ENCODE measurements at places on chromosomes 13 and 19.

DNA sequence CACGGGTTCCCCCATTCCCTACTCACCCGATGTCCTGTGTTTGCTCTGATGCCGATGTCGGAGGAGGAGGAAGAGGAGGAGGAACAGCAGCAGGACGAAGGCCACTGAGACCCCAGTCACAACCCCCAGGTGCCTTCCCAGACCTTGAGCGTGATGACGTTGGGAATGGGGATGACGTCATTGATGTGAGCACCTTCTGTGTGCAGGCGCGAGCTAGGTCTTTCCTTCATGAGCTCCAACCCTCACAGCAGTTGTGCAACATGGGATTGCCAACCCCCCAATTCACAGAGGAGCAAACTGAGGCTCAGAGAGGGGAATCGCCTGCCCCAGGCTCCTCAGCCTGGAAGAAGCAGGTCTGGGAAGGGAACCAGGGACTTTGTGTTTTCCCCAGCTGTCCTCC, 4.2 kb downstream of the LILRB5 start:
- no peak for DNase-seq

- DNase-seq = no peak
Observed at GRCh38 chr19:52638601-52639000, 446 bp upstream of the ZNF83 start.

- DNase-seq = no peak
Observed at GRCh38 chr19:45901912-45902650, at the start of gene MYPOP. MYPOP (minus strand) TSS chr19:45902613; CDS start chr19:45901773, 840 bp downstream.

GRCh38 chr13:33000365-33000764, 15.9 kb upstream of the KL start:
- DNase-seq = no peak

DNA sequence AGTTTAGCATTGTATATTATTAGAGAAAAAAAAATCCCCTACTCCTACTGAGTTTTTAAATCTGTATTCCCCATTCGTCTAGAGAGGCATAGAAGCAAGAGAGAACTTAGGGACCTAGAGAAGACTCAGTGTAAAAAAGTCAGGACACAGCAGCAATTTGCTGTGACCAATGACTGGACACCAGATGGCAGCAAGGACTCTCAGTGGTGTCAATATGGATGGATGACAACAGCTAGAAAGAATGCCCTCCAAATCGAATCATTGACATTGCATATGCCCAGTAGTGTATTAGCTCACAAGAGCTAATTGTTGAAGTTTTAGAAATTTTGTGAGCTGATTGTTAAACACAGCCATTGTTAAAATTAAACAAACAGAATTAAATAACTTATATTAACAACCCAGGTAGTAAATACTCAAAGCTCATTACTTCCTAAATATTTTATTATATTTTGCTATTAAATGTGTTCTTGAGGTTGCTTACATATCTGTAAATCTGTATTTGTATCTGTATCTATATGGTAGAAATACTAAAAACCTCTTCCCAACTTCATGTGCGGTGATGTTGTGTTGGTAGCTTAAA, 43.9 kb downstream of the SIAH3 start:
- DNase-seq = peak; percentile 23

DNA sequence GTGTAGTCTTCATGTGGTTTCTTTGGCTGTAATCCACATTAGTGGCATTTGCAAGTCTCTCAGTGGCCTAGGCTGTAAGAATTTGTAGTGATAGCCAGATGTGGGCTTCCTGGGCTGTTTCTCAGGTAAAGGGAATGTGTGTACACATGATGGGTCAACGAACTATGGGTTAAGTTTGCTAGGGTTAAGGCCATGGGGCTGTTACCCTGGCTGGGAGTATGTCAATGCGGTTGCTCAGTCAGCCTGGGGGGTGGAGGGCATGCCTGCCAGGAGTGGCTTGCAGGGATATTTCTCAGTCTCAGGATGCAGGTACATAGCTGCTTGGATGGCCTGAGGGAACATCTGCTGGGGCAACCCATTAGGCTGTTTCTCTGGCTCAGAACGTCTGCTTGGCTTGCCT, 13.4 kb downstream of the CYSLTR2 start:
- DNase-seq = no peak
